ENCODE measurements at places on chromosomes 3 and 15.

- DNase-seq: no peak
These were observed 21.1 kb downstream of the GTF2E1 start for GRCh38 chr3:120763601-120764000.

GRCh38 chr3:15360788-15361493 lies 28.6 kb upstream of the SH3BP5 start:
- DNase-seq: no peak

DNA sequence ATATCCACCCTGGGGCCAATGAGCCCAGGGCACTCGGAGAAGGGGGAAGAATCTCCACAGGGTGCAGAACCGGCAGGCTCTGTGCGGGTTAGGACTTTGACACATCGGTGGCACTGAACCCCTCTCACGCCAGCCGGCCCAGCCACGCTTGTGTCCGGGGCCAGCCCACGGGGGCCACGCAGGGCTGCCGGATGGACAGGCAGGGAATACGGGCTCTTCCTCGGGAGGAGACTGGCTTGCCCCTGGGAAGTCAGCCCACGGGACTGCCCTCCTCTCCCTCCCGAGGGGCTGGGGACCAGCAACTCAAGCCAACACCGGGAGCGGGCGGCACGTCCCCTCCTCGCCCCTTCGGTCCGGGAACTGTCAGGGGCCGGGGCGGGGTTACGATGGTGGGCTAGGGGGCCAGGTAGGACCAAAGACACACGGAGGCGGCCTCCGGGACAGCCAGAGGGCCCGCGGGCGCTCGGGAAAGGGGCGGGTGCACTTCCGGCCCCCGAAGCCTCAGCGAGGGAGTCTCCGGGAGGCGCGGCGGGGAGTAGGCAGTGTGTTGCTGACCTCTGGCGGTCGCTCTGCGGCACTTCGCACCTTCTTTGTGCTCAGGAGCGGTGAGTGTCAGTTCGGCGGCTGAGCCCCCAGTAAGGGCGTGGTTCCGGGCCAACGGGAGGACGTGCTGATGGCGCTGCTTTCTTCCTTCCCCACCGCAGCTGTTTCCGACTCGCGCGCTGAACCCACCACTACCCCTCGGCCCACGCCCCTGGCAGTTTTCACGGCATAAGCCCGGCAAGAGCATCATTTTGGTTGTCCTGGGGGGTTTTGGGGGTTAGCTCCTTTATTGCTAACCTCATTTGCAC lies 5.1 kb upstream of the CYP8B1 start:
- DNase-seq: peak; percentile 86

DNA sequence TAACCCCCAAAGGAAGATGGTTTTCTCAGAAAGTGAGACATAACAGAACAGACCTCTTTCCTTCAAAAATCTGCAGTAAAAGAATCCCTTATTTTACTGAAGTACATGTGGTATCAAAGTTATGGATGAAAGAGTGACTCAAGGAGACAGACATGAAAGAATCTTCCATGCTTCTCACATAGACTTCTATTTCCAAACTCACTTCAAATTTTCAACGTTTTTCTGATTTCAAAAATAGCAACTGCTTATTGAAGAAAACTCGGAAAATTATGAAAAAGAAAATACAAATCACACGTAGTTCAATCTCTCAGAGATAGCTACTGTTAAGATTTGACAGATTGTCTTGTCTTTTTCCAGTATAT lies 39.8 kb upstream of the TRA2B start:
- no peak for DNase-seq

DNA sequence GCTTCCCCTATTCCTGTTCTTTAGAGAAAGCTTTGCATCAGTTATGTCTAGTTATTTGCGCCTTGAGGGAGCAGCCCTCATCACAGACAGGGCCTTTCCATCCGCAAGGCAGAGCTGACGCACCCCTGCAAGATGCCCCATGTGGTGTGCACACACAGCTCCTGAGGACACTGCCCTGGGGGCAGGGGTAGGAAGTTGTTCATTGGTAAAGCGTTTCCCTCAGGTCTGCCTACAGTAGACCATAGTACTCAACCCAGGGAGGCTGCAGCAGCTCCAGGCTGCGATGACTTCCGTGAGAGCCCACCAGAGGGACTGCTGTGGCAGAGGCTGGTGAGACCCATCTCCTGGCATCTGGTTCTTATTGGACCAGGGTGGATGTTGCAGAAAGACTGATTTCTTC lies 55.1 kb upstream of the PLXNA1 start:
- DNase-seq: no peak

GRCh38 chr3:169286214-169286613 lies 377.3 kb downstream of the MECOM start:
- no peak for DNase-seq

DNA sequence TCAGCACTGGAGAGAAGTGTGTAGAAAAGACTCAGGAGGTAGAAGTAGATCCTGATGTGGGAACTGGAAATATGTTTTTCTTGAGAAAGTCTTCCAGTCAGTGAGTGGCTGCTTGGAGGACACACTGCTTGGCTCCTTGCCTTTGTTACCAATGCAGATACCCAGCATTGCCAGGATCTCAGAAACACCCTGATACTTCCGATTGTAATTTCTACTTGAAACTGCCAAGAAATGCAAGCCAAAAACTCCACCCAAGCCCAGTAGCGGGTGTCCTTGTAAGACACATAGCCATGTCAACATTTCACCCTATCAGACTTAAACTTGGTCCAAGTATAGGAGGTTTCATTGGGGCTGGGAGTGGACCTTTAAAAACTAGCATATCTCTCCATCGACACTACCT lies 141.8 kb downstream of the ALDH1A2 start:
- DNase-seq: no peak

GRCh38 chr15:83249030-83249343 lies 35.5 kb downstream of the BNC1 start:
- DNase-seq: no peak

DNA sequence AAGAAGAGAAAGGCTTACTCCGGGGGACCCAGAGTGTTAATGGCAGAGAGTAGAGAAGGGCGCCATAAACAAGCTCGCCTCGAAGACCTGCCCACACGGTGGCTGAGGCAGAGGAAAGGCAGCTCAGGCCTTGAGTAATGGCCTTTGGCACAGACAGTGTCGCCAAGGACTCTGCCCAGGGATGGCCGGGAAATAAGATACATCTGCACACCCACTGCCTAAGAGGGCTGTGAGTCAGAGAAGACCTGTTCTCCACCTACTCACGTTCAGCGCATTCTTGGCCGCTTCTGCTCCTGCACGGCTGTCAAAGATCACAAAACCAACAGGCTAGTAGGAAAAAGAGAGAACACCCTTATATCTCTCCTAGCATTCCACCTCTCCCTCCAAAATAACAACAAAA lies 26.2 kb downstream of the RBPMS2 start:
- DNase-seq: no peak
